ENCODE measurements at places on chromosomes 7 and 10.
A peak's percentile ranks its signal among the peaks of the same experiment; 100 is the strongest.

DNA sequence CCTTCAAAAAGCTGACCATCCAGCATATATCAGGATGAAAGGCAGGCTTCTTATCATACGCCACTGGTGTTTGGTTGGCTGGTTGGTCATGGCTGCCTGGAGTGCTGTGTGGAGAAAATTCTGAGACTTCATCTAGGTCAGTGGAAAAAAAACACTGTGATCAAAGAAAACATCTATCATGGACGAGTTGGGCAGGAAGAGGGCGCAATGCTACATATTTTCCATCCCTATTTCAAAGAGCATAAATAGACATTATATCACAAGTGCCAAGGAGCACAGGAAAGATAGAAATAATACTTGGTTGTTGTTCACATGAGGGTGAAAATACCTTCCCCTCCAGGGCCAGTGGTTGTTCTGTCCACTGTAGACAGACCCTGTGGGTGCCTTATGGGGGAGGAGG, 128.4 kb upstream of the PLPP4 start:
- no peak for DNase-seq

- no peak for DNase-seq
Observed at GRCh38 chr10:89588671-89589070, 53.3 kb upstream of the SLC16A12 start.

DNA sequence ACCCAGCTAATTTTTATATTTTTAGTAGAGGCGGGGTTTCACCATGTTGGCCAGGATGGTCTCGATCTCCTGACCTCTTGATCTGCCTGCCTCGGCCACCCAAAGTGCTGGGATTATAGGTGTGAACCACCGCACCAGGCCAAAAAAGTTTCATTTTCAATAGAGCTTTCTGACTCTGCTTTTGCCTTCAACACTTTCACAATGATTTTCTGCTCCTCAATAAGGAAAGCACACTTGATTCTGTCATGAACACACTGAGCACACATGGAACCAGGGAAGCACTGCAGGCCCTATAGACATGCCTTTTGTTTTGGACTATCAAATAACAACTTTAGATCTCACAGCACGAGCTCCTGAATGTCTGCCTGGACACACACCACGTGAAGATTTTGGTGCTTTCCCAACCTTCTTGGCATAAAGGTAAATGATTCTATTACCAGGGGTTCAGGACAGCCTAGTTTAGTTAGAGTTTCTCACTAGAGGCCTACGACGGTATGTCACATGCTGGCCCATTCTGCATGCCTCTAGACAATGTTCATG, 8.0 kb downstream of the RRP12 start:
- no peak for DNase-seq

DNA sequence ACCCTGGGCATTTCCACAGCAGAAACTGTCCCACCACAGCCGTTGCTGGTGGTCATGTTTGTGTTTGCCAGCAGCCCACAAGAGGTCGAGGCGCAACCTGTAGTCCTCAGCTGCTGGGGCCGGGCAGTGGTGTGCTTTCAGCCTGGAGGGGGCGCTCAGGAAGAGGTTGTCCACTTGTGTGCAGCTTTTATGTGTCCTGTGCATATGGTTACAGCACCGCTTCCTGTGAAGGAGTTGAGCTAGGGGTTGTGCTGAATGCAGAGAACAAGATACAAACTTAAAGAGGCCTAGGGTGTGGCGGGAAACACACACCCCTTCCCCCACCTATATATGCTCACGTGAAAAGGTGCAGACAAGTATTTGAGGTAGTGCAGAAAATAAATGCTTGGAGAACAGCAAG, 29.5 kb upstream of the PFKFB3 start:
- DNase-seq, result peak; percentile 84

GRCh38 chr7:129007572-129007971, 47.3 kb downstream of the TNPO3 start:
- DNase-seq, result no peak

DNA sequence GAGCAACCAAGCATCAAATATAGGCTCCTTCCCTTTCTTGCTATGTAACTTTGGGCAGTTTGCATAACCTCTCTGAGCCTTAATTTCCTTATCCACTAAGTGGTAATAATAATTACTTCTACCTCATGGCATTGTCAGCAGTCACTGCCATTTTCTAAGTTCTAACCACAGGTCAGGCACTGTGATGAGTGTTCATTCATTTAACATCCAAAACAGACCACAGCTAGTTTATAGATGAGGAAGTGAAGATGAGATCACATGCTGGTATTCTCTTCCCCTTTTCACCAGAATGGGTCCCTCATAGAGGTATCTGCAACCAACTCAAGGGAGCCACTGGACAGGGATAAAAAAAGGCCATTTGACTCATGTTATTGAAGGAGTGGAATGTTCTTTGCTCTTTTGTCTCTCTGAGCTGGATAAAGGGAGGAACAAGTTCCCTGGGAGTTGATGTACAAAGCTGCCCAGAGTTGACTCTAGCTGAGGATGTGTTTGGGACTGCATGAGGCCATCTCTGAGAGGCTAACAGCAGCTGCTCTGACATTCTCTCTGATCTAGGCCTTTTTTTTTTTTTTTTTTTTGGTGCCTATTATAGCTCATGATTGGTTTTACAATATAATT, 65.0 kb downstream of the DNAJC12 start:
- DNase-seq, result no peak

- DNase-seq, result no peak
Observed at GRCh38 chr10:131663351-131663750, 237.5 kb upstream of the PPP2R2D start.

DNA sequence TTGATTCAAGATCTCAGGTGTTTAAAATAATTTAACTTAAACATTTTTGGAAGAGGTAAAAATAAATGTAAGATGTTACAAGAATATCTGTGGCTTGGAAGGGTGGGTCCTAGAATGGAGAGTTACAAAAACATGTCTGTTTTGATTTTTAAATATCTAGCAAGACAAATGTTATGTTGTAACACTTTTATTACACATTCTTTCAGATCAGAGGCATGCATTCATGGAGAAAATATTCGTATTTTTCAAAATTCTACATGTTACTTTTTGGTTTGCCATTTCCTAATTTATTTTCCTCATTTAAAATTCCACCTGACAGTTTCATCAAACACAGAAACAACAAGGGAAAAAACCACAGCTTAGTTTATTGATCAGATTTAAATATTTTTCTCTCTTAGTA, 10.0 kb downstream of the WBP1L start:
- DNase-seq, result no peak
